ENCODE measurements at places on chromosomes 5 and 9. TPM values are rescaled to one million over a fixed set of nuclear protein-coding genes. Genes with fewer than 3 reads are reported as not detected.

FIBCD1 gene
- not detected for total RNA-seq

UGCG gene
- 14.4 TPM for total RNA-seq

CMYA5 gene
- 0.11 TPM for total RNA-seq

KIF20A gene
- 28.1 TPM for total RNA-seq

ACTBL2 gene
- total RNA-seq = not detected

SEMA4D gene
- total RNA-seq = 317 TPM

HEMGN gene
- total RNA-seq = 0.41 TPM

GFPT2 gene
- not detected for total RNA-seq

BTNL8 gene
- 0.18 TPM for total RNA-seq

RNF183 gene
- not detected for total RNA-seq

CD274 gene
- 36.7 TPM for total RNA-seq

PPP3R2 gene
- total RNA-seq = not detected

LSM11 gene
- 8.7 TPM for total RNA-seq

ABO gene
- total RNA-seq = 0.14 TPM

DHX29 gene
- 17.6 TPM for total RNA-seq

CATSPER3 gene
- total RNA-seq = 0.34 TPM

CBY3 gene
- 0.51 TPM for total RNA-seq

ELOVL7 gene
- total RNA-seq = 0.68 TPM

SHC3 gene
- total RNA-seq = not detected

ATOX1 gene
- total RNA-seq = 82.8 TPM

SLC1A3 gene
- total RNA-seq = not detected

PFN3 gene
- not detected for total RNA-seq
